ENCODE measurements at places on chromosomes 11 and 22.

- DNase-seq: no peak
Observed at GRCh38 chr11:119513806-119514170, 90.8 kb upstream of the THY1 start.

DNA sequence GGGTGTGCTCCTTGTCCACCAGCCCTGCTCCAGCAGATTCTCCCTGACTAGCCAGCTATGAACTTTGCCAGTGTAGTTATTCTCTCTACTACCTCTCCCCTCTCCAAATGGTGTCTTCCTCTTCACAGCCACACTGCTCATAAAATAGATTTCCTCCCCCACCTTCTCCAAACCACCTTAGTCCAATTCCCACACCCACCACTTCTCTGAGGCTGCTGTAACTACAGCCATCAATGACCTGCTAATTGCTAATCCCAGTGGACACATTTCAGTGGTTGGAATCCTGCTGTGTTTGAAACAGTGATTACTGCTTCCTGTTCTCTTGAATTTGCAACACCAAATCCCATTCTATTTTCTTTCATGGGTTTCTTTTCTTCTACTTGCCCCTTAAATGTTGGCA lies 23.4 kb downstream of the SYT9 start:
- no peak for DNase-seq

- no peak for DNase-seq
Observed at GRCh38 chr11:64593156-64594105, 2.4 kb downstream of the SLC22A12 start.

DNA sequence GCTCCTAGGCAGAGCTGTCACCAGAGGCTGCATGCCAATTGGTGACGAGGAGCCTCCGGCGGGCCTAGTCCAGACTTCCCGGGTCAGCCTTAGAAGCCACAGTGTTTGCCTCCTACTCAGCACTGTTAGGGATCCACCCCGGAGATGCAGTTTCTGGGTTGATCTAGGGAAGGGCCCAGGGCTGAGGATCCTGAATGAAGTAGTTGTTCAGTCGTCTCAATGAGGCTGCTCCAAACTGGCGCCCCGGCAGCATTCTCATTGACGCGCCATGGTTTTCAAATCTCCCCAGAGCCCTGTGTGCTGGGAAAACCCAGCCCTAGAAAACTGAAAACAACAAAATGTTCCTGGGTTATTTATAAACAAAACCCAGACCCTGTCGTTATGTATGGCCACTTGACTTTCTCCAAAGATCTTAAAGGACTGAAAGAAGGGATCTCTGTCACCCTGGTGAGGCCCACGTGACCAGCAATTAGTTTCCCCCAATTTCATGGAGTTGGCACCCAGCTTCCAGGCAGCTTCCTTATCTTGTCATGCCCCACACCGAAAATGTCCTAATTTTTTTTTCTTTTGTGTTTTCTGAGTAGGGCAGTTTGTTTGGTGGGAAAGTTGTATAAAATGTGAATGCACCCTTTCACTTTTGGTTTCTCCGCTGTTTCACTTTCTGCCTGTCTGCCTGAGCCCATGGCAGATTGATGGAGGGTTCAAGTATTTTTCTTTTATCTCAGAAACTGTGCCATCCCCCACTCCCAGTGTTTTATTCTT lies 2.0 kb upstream of the EHD1 start:
- DNase-seq: no peak

DNA sequence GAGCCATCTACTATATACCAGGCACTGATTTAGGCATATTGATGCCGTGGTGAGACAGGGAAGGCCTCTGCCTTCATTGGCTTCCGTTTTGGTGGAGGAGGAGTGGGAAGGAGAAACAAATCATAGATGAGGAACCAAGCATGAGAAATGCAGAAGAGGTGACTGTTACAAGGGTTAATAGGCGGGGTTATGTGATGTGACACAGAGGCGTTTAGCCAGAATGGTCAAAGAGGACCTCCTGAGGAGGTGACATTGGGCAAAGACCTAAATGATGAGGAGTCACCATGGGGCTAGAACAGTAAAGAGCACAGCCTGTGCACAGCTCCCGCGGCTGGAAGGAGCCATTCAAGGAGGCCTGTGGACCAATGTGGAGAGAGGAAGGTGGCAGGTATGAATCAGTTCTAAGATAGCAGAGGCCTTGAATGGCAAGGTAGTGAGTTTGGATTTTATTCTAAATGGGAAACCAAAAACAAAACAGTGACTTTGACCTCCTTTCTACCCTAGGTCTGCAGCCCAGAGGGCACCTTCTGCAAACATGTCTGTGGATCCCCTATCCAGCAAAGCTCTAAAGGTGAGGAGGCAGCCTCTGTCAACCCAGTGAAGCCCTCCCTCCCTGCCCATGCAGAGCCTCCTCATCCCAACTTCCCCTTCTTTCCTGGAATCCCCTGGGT lies 11.7 kb downstream of the MAFF start:
- DNase-seq: no peak

GRCh38 chr11:83021780-83022125 lies 49.9 kb downstream of the RAB30 start:
- DNase-seq: no peak

GRCh38 chr11:84581083-84581482 lies 1046.1 kb downstream of the DLG2 start:
- no peak for DNase-seq

- DNase-seq: no peak
Observed at GRCh38 chr11:118193910-118194566, 17.6 kb upstream of the SCN2B start.

DNA sequence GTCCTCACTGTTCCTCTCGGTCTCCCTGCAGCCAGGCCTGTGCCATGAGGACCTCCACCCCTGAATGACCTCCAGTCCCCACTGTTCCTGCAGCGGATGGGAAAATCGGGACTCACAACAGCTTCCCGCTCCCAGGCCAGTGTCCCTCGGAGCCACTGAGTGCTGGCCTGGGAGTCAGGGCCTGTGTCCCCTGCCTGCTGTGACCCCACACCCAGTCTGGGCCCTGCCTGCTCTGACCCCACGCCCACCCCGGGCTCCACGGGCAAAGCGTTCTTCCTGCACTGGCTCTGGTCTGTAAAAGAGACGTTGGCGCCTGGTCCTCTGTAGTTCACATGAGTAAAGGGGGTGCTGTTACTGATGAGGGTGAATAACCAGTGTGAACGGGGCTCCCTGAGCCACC lies 73.0 kb upstream of the SHISAL1 start:
- no peak for DNase-seq

- DNase-seq: no peak
Observed at GRCh38 chr11:106305458-106305857, 228.0 kb downstream of the AASDHPPT start.

GRCh38 chr22:27267145-27267544 lies 534.4 kb downstream of the MN1 start:
- no peak for DNase-seq

DNA sequence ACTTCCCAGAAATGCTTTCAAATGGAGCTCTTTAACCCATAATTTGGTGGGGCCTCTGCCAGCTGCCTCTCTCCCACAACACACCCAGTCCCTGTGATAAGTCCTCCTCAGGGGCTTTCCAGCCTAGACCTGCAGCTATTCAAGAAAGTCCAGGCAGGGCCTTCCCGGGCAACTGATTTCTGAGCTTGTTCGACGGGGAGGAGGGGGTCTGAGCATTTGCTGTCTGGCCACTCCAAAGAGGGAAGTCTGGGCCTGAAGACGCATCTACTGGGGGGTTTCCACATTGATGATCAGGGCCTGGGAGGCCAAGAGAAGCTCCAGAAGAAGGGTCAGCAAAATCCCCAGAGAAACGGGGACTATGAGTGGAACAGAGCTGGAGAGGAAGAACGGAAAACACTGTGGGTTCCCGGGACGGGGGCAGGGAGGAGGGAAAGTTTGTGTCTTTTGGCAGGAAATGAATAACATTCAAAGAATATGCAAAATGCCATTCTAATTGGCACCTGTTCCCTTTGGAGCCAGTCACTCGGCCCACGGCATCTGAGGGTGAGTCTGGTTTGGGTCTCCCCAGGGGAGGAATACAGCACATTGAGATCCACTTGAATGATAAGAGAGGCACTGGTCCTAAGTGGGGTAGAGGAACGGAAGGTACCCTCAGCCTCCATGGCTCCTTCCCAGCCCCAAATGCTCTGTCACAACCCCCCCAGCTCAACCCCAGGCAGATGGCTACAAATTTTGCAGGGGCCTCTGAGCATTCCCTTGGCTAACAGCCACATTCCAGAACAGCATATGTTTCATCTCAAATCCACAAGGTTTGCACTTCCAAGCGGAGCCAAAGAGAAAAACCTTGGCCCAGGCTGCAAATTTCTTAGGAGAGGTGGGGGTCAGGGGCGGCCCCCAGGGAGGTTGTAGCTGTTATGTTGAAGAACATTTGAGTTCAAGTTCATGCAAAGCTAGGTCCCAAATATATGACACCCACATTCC lies 72.0 kb downstream of the RPUSD4 start:
- DNase-seq: no peak

- DNase-seq: peak; percentile 90
Observed at GRCh38 chr11:76807206-76807875, 24.2 kb downstream of the TSKU start.

GRCh38 chr22:22681221-22681739 lies 36.9 kb downstream of the GGTLC2 start:
- no peak for DNase-seq

DNA sequence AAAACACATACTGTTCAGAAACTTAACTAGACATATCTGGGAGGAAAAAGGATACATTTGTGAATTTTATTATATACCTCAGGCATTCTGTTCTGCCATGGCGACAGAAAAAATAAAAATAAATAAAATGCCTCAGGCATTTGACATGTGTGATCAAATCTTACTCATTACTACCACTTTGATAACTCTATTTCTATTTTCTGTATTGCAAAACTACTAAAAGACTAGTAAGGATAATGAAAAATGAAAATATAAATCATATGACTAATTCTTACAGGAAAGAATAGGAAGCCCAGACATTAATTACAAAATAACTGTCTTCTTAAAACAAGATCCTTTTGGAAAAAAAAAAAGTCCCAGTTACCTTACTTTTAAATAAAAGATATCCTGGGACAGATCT lies 5.3 kb downstream of the PICALM start:
- DNase-seq: no peak

DNA sequence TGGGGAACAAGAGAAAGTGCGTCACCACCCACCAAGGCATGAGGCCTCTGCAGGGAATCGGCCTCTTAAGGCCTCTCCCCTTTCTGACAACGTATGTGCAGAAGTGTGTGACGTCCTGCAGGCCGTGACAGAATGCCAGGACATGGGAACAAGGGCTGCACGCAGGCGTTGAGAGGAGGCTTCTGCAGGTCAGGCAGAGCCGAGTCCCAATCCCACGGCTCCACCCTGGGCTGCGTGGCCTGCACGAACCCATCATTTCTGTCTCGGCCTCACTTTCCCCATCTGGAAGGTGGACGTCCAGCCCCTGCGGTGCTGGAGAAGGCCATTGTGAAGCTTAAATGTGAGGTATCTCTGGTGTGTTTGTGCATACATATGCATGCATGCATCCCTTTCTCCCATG lies 61.8 kb downstream of the SHANK2 start:
- DNase-seq: no peak

DNA sequence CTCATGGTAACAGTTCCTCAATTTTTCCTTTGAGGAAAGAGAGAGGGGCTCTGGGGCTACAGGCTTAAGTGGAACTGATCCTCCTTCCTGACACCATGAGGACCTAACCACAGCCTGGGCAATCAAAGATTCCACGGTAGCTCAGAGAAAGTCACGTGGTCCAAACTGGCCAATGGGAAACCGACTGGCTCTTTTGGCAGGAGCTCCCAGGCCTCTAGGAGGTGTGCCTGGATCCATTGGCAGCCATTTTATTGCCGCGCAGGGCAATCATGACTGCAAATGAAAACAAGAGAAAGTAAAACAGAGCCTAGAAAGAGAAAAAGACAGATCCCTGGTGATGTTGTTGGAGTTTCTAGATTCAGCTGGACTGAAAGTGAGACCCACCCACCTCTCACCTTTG lies 27.3 kb upstream of the ASPHD2 start:
- DNase-seq: no peak

- DNase-seq: no peak
Observed at GRCh38 chr11:43904742-43905535, 24.3 kb downstream of the ALKBH3 start.

DNA sequence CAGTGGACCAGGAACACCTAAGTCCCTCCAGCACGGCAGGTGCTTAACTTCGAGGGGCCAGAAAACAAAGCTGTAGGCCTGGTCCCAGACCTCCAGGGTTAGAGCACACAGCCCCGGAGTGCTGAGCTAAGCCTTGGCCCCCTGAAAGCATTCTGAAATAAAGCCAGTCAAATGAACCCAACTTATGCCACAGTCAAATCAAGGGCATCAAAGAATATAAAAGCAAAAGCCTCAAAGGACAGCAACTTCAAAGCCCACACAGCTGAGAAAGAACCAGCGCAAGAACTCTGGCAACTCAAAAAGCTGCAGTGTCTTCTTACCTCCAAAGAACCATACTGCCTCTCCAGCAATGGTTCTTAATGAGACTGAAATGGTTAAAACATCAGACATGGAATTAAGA lies 39.1 kb downstream of the TMEM123 start:
- DNase-seq: no peak

GRCh38 chr22:25888399-25889054 lies 146.5 kb downstream of the MYO18B start:
- DNase-seq: no peak

- no peak for DNase-seq
Observed at GRCh38 chr22:31106001-31106571, 1.3 kb downstream of the SELENOM start.

GRCh38 chr11:120985718-120986569 lies 38.0 kb upstream of the TBCEL start:
- DNase-seq: peak; percentile 28

GRCh38 chr11:120912504-120912903 lies 111.4 kb upstream of the TBCEL start:
- DNase-seq: no peak

GRCh38 chr22:44202261-44202789 lies 21.6 kb downstream of the PARVG start:
- DNase-seq: no peak

- no peak for DNase-seq
Observed at GRCh38 chr11:816433-816779, 2.3 kb upstream of the PNPLA2 start.

- DNase-seq: no peak
Observed at GRCh38 chr11:8289492-8289918, 25.8 kb upstream of the LMO1 start.

- DNase-seq: no peak
Observed at GRCh38 chr11:5694642-5695041, 5.1 kb downstream of the TRIM22 start.

GRCh38 chr11:129937592-129938238 lies 42.3 kb upstream of the NFRKB start:
- no peak for DNase-seq

DNA sequence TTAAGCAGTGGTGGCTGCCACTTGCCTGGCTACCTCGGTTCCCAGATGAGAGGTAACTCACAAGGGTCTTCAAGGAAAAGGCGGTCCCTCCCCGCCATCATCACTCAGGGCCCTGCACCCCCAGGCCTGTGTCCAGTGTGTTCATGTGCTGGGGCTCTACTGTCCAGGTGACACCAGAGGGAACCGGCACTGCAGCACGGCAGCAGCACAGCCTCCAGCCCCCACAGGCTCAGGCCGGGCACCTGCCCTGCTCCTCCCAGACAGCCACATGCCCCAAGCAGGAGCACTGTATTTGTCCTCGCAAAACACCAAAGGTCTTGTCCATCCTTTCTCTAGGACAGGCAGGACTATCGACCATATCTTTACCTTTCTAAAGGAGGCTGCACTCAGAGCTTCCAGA lies 982.1 kb downstream of the NTM start:
- DNase-seq: no peak

- peak; percentile 96 for DNase-seq
Observed at GRCh38 chr11:62545437-62546243, 966 bp downstream of the AHNAK start.

GRCh38 chr11:117809236-117810055 lies 12.4 kb upstream of the DSCAML1 start:
- peak; percentile 70 for DNase-seq

- no peak for DNase-seq
Observed at GRCh38 chr11:130112071-130112830, 42.6 kb downstream of the APLP2 start.

Data from Calu3 (cell line).